ENCODE measurements at places on chromosomes 2 and 18.

DNA sequence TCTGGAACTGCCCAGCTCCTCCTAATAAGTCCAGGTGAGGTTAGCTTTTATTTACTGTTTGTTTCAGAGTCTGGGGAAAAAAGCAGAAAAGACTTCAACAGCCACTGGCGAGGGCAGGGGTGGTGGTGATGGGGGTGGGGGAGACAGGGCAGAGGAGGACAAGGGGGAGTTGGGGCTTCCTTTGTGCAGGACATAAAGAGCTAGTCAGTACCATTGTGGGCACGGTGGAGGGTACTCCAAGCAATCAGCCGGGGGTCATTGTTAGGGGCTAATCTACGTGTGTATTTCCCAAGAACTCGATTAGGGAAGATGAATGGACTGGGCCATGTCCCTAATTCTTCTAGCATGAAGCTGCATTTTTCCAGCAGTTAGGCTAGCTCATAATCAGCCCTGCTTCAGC lies 2.8 kb upstream of the RAX start:
- no peak for DNase-seq

- DNase-seq: no peak
These were observed 37.8 kb upstream of the EFEMP1 start for GRCh38 chr2:55961318-55961911.

- DNase-seq: no peak
These were observed 108.8 kb downstream of the NCK2 start for GRCh38 chr2:105853354-105854088.

DNA sequence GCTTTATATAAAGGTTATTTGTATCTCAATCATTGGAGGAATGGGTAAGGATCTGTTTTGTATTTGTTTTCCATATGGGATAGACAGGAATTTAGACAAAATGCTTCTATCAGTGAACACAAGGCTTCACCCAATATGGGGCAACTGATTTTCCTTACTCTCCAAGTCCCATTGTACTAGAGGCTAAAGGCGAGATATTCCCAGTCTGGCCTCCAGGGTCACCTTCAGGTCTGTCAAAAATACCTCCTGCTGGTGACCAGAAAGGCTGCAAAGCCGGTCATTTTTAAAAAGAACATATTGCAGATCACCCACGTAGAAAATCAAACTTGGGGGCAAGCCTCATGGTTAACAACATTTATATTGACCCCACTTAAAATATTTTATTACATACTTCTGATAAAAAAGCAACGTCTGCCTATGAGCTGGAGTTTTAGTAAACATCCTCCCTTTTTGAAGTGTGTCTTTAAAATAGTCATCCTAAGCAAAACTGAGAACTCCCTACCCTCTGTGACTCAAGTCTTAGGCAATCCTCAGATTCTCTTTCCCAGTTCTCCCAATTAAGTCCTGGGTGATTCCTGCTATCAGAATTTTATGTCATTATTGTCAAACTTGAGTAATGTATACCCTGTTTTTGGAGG lies 276.6 kb downstream of the MREG start:
- DNase-seq: no peak

DNA sequence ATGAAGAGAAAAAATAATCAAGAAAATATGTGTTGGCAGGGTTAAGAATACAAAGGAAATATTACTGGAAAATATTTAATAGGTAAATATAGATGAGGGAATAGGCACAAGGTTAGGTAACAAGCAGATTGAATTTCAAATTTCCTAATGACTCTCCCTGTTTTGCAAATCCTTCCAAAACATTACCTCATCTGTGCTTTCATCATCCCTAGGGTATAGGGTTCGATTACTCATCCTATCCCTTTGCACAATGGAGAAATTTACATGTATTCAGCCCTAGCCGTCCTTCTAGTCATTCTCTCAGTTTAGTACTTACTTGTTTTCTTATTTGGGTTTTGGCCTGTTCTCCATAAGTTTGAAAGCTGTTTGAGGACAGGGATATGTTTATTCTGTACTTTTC lies 864.6 kb upstream of the FSHR start:
- no peak for DNase-seq

DNA sequence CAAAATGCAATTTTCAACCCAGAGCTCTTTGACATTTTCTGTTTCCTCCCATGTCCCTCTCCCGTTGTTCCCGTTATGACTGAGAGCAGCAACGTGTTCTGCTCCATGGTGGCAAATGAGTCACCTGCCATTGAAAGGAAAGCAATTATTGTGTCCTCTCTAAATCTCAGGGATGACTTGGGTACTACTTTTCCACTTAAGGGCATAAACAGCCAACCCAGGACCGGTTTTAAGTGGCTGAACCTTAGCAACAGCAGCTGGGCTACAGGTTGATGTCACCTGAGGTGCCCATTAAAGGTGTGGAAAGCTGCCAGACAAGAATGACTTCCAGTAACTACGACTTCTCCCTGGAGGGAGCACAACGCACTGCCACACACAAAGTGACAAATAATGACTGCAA lies 236.8 kb downstream of the NCKAP5 start:
- no peak for DNase-seq

- DNase-seq: no peak
These were observed 241.8 kb upstream of the RAB12 start for GRCh38 chr18:8367217-8367988.

GRCh38 chr2:16323126-16323520 lies 342.5 kb downstream of the CYRIA start:
- DNase-seq: no peak

- DNase-seq: no peak
These were observed 171.8 kb downstream of the PTGR3 start for GRCh38 chr18:75036917-75037688.

GRCh38 chr2:118148133-118148532 lies 59.9 kb downstream of the INSIG2 start:
- DNase-seq: no peak

- DNase-seq: no peak
These were observed 2.8 kb downstream of the PECR start for GRCh38 chr2:216078776-216079175.

DNA sequence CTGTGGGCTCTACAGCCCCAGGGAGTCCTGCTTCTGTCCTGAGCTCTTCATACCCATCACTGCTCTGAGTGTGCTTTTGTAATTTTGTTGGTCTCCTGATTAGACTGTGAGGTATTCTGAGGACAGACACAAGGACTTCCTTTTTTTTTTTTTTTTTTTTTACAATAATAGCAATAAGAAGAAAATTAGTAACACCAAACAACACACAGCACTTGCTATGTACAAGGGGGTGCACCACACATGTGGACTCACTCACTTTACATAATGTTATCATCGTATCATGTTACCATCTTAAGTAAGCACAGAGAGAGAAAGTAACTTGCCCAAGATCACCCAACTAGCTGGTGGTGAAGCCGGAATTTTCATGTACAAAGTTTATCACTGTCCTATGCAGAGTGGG lies 34.6 kb downstream of the MBP start:
- no peak for DNase-seq

GRCh38 chr2:44922776-44923175 lies 18.7 kb upstream of the SIX3 start:
- no peak for DNase-seq

- no peak for DNase-seq
These were observed 6.3 kb upstream of the INO80D start for GRCh38 chr2:206092297-206092696.

DNA sequence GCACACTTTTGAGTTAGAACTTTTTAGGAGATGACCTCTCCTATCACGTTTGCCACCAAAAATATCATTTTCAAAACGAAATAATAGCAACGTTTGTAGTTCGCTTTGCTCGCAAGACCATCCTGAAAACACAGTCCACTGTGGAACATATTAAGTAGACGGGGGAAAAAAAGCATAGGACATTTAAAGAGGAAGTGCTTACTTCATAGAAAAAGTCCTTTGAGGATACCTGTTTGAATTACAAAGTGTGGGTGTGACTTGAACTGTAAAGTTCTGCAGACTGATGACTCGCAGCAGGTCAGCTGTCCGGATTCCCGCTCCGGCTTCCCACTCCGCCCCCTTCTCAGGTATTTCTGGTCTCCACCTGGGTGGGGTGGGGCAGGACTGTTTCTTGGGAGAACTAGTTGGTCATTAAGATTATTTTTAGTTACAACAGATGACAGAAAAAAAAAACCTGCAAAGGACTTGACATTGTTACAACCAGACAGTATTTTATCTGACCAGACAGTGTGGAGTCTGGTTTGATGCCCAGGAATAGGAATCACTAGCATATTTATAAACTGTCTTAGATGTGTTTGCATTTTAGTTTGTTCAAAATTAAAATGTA lies 13.3 kb downstream of the CNOT11 start:
- no peak for DNase-seq

DNA sequence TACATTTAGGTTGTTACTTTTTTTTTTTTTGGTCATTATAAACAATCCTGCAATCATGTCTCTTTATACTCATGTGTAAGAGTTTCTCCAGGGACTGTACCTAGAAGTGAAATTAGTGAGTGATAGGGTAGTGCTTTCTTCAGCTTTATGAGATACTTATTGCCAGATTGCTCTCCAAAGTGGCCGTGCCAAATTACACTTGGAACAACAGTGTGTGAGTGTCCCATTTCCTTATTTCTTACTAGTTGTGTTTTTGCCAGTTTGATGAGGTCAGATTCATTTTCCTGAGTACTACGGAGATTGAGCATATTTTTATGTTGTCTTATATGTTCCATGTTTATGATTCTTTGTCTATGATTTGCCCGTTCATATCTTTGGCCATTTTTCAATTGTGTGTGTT lies 39.2 kb downstream of the GALNT1 start:
- no peak for DNase-seq

DNA sequence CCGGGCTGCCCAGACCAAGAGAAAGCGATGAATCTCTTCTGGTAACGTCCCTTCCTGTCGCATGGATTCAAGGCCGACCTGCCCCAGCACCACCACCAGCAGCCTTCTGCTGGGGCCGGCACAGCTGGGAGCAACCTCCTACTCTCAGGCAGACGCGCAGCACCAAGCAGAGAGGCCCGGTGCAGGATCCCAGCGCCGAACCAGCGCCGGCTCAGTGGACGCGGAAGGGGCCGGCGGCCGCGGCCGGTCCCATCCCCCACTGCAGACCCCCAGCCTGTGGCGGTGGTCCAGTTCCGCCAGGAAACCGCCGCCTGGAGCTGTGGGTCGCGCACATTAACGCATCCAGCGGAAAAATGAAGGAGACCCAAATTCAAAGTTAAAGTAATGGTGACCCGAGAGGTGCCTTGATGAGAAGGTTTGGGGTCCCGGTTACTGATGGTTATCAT lies 525 bp upstream of the MAL start:
- DNase-seq: no peak

DNA sequence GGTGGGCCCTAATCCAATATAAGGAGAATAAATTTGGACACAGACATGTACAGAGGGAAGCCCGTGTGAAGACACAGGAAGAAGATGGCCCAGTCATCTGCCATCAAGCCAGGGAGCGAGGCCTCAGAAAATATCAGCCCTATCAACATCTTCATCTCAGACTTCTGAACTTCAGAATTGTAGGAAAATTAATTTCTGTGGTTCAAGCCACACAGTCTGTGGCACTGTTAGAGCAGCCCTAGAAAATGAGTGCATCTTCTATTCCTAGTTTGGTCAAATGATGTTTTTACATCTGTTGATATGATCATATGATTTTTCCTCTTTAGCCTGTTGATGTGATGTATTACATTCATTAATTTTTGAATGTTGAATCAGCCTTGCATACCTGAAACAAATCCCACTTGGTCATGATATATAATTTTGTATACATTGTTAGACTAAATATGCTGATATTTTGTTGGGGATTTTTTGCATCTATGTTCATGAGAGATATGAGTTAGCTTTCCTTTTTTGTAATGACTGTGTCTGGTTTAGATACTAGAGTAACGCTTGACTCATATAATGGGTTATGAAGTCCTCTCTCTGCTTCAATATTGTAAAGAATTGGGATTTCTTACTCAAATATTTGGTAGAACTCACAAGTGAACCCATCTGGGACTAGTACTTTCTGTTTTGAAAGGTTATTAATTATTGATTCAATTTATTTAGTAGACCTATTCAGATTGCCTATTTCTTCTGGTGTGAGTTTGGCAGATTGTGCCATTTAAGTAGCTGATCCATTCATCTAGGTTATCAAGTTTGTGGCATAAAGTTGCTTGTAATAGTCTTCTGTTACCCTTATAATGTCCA lies 451.4 kb downstream of the EIPR1 start:
- no peak for DNase-seq

DNA sequence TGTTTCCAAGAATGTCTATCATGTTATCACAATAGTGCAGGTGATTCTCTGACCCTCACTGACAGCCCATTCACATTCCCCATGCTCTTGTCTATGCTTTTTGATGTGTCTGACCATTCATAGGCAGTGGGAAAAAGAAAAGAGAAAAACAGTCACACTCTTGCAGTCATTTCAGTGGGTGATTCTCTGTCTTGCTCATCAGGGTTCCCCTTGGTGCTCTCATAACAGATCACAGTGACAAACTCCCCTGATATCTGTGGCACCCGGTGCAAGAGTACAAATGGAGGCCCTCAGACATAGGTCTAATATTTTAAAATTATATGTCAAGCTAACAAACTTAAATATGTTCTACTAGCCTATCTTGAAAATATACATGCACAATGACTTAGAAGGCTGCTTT lies 72.7 kb upstream of the PPP1CB start:
- no peak for DNase-seq

Data from activated T-cell treated with anti-CD3 and anti-CD28 coated beads for 1 hour (primary cell).